ENCODE measurements at places on chromosomes 11 and 22. TPM values are rescaled to one million over a fixed set of nuclear protein-coding genes. Genes with fewer than 3 reads are reported as not detected.

The HOATZ gene
- total RNA-seq = 0.19 TPM

The KRTAP5-10 gene
- total RNA-seq = not detected

The C11orf91 gene
- 0.77 TPM for total RNA-seq

The AQP11 gene
- 4.5 TPM for total RNA-seq

The GP1BB gene
- total RNA-seq = not detected

The ANO9 gene
- 0.06 TPM for total RNA-seq
